Muscle of back (tissue), 13 donors: ENCODE measurements at places on chromosomes 4 and X.

GRCh38 chrX:63466690-63467089 is 115.6 kb upstream of the SPIN4 start:
- DNase-seq = no peak

GRCh38 chrX:57674861-57675260 is 5.2 kb downstream of the NLRP2B start:
- DNase-seq = no peak

- no peak for DNase-seq
Observed at GRCh38 chr4:77179519-77179918, 22.5 kb downstream of the CCNG2 start.

- DNase-seq = no peak
Observed at GRCh38 chr4:185810746-185811508, 1.1 kb downstream of the SORBS2 start.

DNA sequence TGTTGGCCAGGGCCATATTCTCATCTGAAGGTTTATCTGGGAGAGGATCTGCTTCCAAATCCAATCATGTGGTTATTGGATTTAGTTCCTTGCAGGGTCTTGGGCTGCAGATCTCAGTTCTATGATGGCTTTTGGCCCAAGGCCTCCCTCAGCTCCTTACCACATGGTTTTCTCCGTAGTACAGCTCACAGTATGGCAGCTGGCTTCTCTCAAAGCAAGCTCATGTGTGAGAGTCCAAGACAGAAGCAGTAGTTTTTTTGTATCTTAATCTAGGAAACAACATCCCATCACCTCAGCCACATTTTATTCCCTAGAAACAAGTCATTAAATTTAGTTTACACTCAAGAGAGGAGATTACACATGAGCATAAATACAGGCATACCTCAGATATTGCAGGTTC is 24.5 kb downstream of the MND1 start:
- DNase-seq = no peak

GRCh38 chr4:41461780-41462307 is 76.1 kb upstream of the LIMCH1 start:
- DNase-seq = no peak

GRCh38 chr4:38152305-38152704 is 192.1 kb downstream of the PTTG2 start:
- no peak for DNase-seq

- DNase-seq = no peak
Observed at GRCh38 chr4:74322301-74322700, 14.0 kb downstream of the EPGN start.

GRCh38 chr4:110619463-110620247 is 3.2 kb downstream of the PITX2 start:
- DNase-seq = no peak

GRCh38 chrX:88908056-88908455 is 161.0 kb downstream of the CPXCR1 start:
- peak; percentile 35 for DNase-seq
